MCF 10A (cell line): ENCODE measurements at places on chromosomes 1 and 21.

- no peak for DNase-seq
These were observed 514.9 kb upstream of the PKN2 start for GRCh38 chr1:88169139-88169538.

GRCh38 chr1:40141878-40142535, 19.2 kb upstream of the RLF start:
- no peak for DNase-seq

DNA sequence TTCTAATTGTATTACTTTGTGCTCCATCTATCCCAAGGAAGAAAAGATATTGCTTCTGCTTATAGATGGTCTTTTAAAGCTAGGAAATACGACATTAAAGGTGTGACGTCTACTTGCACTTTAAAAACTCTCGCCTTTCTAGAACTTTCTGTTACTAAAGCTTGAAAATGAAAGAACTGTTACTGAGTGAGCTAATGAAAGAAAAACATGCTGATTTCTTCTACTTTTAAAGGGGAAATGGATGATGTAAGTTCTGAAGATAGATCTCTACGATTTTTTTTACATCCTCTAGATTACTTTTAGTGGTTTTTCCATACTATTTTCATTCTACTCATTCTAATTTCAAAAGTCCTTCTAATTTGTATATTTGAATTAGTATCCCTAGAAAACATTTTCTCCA, 387.5 kb downstream of the USP25 start:
- DNase-seq, result no peak

- no peak for DNase-seq
These were observed 155.8 kb upstream of the PTGFR start for GRCh38 chr1:78334952-78335351.

DNA sequence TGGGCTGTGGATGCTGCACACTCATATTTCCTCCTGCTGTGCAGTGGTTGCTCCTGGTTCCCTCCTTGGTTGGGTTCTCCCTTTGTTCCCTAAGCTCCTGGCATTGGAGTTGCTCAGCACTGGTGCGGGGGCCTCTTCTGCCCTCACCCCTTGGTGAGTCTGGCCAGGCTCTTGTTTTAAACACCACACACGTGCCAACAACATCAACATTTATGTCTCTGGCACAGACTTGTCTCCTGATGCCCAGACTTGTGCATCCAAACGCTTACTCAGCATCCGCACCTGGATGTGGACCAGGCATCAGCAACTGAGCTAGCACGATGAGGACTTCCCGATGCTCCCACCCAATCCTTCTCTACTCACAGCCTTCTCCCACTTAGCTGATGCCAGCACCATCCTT, 627.6 kb downstream of the NPHP4 start:
- no peak for DNase-seq

- DNase-seq, result no peak
These were observed 386.4 kb upstream of the VAMP3 start for GRCh38 chr1:7384679-7385078.

DNA sequence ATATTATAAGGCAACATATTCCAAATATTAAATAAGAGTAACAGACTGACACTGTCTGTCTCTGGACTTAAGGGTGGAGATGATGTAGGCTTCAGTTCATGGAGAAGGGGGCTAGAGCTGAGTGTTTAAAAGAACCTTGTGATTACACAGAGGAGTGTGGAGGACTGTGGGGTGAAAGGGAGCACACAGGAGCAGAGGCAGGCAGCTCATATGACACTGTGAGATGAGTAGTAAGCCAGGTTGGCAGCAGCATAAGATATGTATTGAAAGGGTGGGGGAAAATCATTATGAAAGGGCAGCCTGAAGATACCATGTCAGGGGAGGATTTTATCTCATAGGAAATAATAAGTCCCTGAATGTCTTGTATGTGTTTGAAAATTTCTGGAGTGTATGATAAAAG, 104.5 kb downstream of the AK5 start:
- DNase-seq, result no peak

GRCh38 chr1:106249365-106249764, 807.1 kb upstream of the PRMT6 start:
- no peak for DNase-seq

GRCh38 chr21:31618696-31619430, 40.6 kb upstream of the SOD1 start:
- no peak for DNase-seq
